ENCODE measurements at places on chromosomes 5 and 9.
A peak's percentile ranks its signal among the peaks of the same experiment; 100 is the strongest.

GRCh38 chr5:87127956-87128687 is 139.6 kb upstream of the RASA1 start:
- no peak for DNase-seq

- no peak for DNase-seq
Measured at GRCh38 chr5:10467281-10468198, 25.9 kb downstream of the ROPN1L start.

GRCh38 chr5:141567513-141568117 is 51.2 kb downstream of the DIAPH1 start:
- no peak for DNase-seq

- DNase-seq = no peak
Measured at GRCh38 chr5:10801931-10802666, 41.1 kb upstream of the DAP start.

- DNase-seq = no peak
Measured at GRCh38 chr9:120965344-120966012, 38.9 kb upstream of the TRAF1 start.

- no peak for DNase-seq
Measured at GRCh38 chr9:104635456-104635855, 17.5 kb upstream of the OR13C9 start.

DNA sequence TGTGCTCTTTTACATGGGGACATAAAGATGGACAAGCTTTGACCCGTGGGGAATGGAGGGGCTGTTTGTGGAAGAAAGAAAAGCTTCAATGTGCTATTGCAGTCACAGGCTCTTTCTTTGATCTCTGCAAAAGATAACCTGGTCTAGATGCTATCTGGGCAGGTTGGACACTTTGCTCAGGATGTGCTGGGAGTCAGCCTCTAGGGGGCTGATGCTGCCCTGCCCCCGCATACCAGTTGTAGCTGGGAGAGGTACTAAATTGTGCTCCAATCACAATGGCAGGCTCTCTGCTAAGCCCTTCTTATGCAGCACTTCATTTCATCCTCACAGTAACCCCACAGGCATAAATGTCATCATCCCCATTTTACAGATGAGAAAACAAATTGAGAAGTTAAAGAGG is 67.2 kb downstream of the PSD2 start:
- DNase-seq = no peak

GRCh38 chr9:134598884-134599245 is 42.7 kb upstream of the COL5A1 start:
- no peak for DNase-seq

GRCh38 chr5:109905906-109906305 is 216.2 kb downstream of the MAN2A1 start:
- no peak for DNase-seq

DNA sequence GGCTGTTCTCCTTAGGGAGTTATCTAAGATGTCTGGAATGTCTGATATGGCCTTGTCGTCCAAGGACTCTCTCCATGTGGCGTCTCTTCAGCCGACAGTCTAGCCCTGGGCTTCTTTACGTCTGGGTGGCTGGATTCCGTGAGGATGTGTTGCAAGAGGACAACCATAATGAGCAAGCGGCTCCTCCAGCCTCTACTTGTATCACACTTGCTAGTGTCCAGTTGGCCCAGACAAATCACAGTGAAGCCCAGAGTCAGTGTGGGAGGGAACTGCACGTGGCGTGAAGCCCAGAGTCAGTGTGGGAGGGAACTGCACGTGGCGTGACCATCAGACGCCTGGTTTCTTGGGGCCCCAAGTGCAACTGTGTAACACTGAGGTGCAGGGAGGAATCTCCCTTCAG is 61.1 kb downstream of the COL23A1 start:
- DNase-seq = no peak

DNA sequence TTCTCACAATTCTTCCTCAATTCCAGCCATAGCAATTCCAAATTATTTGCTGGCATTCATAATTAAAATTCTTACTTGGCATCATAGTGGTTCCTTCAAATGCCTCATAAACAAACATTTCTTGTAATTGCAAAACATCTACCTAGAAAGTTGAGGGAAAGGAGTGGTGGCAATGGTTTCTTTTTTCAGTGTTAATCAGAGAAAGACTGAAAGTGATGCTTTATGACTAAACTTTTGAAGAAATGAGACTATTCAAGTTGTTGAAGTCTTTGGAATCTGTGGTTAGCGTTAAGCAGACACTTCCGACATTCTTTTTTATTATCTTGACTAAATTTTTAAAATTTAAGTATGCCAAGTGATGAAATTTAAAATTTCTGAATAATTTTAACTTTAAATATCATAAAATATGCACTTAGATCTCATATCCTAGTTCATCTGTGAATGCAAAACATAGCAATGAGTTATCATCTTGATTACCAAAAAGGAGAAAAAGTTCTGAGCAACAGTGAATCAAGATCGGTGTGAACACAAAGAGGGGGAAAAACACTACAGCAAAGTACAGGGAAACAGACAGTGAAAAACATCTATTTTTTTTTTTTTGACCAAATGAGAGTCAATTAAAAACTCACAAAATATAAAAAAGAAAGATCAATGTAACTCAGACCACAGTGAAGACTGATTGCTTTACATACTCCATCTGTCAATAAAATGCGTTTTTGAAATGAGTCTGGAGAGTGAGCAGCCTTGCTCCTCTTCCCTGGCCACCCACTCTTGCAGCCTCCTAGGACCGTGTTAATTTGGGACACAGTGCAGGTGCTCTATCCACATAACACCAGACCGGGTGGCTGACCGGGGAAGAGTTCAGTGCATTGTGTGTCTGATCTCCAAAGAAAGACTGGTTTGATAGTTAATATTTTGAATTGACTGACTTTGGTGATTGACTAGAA is 20.6 kb upstream of the IL7R start:
- DNase-seq = no peak

GRCh38 chr5:168686837-168687236 is 107.7 kb upstream of the PANK3 start:
- no peak for DNase-seq

GRCh38 chr5:158609333-158610050 is 490.2 kb downstream of the EBF1 start:
- no peak for DNase-seq

GRCh38 chr9:133713960-133714495 is 24.1 kb downstream of the SARDH start:
- DNase-seq = no peak

GRCh38 chr9:96188571-96188970 is 113.4 kb downstream of the HSD17B3 start:
- no peak for DNase-seq

- peak; percentile 89 for DNase-seq
Measured at GRCh38 chr5:149367249-149367971, 9.6 kb downstream of the PCYOX1L start.

- no peak for DNase-seq
Measured at GRCh38 chr9:19372567-19372966, 7.5 kb downstream of the RPS6 start.

All from HuH-7.5 (cell line).